Ascending aorta (tissue), 2 donors: ENCODE measurements at places on chromosomes 2 and 18.

GRCh38 chr2:241307055-241307454 is 8.4 kb downstream of the HDLBP start:
- H3K27ac ChIP-seq = no peak overlapping the region
- no peaks in the 10 kb centered on the region for H3K27me3 ChIP-seq
- DNase-seq = no peak
- H3K4me3 ChIP-seq = no peak overlapping the region
- H3K4me1 ChIP-seq = no peaks in the 10 kb centered on the region

- peak overlapping the region; percentile 92 for H3K27ac ChIP-seq
- H3K4me3 ChIP-seq = peak overlapping the region; percentile 99
- H3K4me1 ChIP-seq = no peaks in the 10 kb centered on the region
- H3K36me3 ChIP-seq = peaks cover 11% of the 10 kb centered on the region
Measured at GRCh38 chr18:63422864-63423304, 608 bp upstream of the VPS4B start.

GRCh38 chr2:7826656-7827055 is 855.2 kb upstream of the ID2 start:
- H3K4me1 ChIP-seq = no peaks in the 10 kb centered on the region
- H3K36me3 ChIP-seq = no peaks in the 10 kb centered on the region
- H3K4me3 ChIP-seq = no peak overlapping the region
- no peak overlapping the region for H3K27ac ChIP-seq

- no peak for DNase-seq
- no peaks in the 10 kb centered on the region for H3K27me3 ChIP-seq
- H3K4me1 ChIP-seq = no peaks in the 10 kb centered on the region
- H3K4me3 ChIP-seq = no peak overlapping the region
- H3K27ac ChIP-seq = no peak overlapping the region
Measured at GRCh38 chr18:22704586-22704918, 228.6 kb upstream of the RBBP8 start.

DNA sequence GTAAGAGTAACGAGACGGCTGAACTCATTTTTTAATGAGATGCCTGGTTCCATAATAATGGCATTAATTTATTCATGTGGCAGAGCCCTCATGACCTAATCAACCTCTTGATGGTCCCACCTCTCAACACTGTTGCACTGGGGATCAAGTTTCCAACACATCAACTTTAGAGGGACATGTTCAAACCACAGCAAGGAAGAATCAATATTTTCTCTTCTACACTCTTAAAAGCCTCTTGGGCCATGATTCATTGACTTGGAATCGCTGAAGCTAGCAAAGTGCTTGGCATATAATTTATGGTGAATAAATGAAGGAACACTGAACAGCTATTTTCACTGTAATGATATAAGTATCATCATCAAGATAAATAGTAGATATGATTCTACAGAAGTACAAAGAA is 333.0 kb downstream of the TNS1 start:
- H3K4me3 ChIP-seq = no peak overlapping the region
- H3K27ac ChIP-seq = peak overlapping the region; percentile 81
- DNase-seq = no peak

GRCh38 chr2:69011611-69012157 is 1.3 kb upstream of the ANTXR1 start:
- H3K36me3 ChIP-seq = no peaks in the 10 kb centered on the region
- no peak overlapping the region for H3K4me3 ChIP-seq
- no peak overlapping the region for H3K27ac ChIP-seq
- no peaks in the 10 kb centered on the region for H3K4me1 ChIP-seq
- DNase-seq = no peak

GRCh38 chr2:160054984-160055725 is 7.3 kb downstream of the PLA2R1 start:
- H3K27me3 ChIP-seq = no peaks in the 10 kb centered on the region
- no peak for DNase-seq
- peak overlapping the region; percentile 13 for H3K27ac ChIP-seq
- no peak overlapping the region for H3K4me3 ChIP-seq

GRCh38 chr2:60097298-60097697 is 456.2 kb downstream of the BCL11A start:
- no peaks in the 10 kb centered on the region for H3K36me3 ChIP-seq
- H3K4me3 ChIP-seq = no peak overlapping the region
- H3K4me1 ChIP-seq = no peaks in the 10 kb centered on the region
- no peak overlapping the region for H3K27ac ChIP-seq
